ENCODE measurements at places on chromosomes 12 and 14. TPM values are rescaled to one million over a fixed set of nuclear protein-coding genes. Genes with fewer than 3 reads are reported as not detected.

DNA sequence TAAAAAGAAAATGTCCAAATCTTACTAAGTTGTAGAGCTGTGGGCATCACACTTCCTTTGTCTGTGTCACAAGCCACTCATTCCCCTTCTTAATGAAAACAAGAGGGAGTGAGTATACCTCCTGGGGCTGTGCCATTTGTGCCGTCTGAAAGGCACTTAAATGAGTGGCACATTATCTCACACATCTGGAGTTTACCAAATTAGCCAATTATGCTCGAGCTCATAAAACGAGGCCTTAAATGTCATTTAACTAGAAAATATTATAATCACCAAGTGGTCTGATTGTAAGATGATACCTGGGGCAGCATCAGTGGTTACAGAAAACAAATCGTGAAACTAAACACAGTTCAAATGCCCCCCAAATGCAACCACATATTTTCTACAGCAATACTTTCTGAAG, 146.1 kb downstream of the PAX9 start:
- ATAC-seq, result no peak

Gene COQ10A
- total RNA-seq, result 16.6 TPM

Gene FOXN4
- total RNA-seq, result 0.46 TPM

Gene NELL2
- 148 TPM for total RNA-seq

Gene GZMH
- not detected for total RNA-seq

- no peak for ATAC-seq
Observed at GRCh38 chr14:24117179-24117578, 2.4 kb upstream of the NRL start.

Gene APOLD1
- total RNA-seq, result 1.9 TPM

Gene GPR65
- total RNA-seq, result 0.05 TPM

GRCh38 chr14:44940211-44940610, 21.5 kb downstream of the KLHL28 start:
- ATAC-seq, result no peak

DNA sequence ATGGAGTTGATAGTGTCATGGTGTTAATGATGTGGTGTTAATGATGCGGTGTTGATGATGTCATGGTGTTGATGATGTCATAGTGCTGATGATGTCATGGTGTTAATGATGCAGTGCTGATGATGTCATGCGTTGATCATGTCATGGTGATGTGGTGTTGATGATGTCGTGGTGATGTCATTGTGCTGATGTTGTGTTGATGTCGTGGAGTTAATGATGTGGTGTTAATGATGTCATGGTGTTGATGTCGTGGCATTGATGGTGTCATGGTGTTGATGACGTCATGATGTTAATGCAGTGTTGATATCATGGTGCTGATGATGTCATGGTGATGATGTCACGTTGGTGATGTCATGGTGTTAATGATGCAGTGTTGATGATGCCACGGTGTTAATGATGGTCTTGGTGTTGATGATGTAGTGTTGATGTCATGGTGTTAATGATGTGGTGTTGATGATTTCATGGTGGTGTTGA, 49.1 kb upstream of the RIMBP2 start:
- no peak for ATAC-seq

GRCh38 chr12:22473212-22473611, 71.1 kb downstream of the C2CD5 start:
- no peak for ATAC-seq

Gene DIO2
- 0.79 TPM for total RNA-seq
